Stimulated activated CD4-positive, alpha-beta T cell treated with anti-CD3 and anti-CD28 coated beads, TNF-alpha, amount 100 ng/mL, for 4 hours (primary cell): ENCODE measurements at places on chromosomes 1 and 21.
A peak's percentile ranks its signal among the peaks of the same experiment; 100 is the strongest.

DNA sequence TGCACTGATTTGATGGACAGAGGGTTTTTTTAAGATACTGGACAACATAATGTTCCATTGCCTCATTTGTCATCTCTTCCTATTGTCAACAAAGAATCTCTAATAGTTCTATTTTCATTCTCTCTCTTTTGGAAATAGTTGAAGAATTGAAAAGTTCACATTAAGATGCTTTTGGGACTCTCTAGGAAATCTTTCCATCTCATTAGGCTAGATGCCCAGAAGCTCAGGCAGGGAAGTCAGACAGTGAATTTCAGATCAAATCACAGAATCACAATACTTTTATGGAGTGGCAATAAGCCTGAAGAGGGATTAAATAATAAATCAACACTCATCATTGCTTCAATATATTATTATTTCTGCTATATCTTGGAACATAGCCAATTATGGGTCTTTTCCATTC lies 29.2 kb downstream of the NEGR1 start:
- DNase-seq, result no peak

GRCh38 chr1:24325587-24326449 lies 6.7 kb downstream of the GRHL3 start:
- DNase-seq, result no peak

DNA sequence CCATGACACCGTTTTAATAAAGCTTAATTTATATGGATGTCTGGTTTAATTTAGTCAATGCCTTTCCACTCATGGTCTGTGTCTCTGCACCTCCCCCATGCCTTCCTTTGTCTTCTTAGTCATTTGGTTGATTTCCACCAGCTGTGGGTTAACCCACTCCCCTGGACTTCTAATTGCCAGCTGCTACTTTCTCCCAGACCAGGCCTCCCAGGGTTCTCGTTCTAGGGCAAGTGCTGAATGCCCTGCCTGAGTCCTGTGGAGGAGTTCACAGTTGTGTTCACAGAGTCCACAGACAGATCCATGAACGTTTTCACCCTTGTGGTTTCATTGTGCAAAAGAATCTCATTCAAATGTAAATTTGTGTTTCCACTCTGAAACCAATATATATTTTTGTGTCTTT lies 243.4 kb downstream of the NUF2 start:
- no peak for DNase-seq

DNA sequence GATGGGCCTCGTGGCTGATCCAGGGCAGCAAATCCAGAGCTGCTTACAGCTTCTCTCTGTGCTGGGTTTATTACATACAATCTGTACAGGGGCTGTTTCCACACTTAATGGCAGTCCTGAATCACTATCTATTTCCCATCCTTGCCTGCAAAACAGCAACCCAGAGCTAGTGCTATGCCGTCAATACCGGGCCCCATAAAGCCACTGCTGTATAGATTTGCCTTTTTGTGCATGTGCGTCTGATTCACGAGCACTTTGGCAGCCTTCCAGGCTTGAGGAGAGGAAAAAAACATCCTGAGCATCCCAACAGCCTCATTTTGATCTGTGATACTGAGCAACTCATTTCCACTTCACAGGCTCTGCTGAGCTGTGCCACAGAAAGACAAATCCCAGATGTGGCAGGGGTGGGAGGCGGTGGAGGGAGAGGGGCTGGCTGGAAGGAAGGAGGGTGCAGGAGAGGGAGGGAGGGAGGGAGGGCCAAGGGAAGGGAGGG lies 65.2 kb upstream of the TARBP1 start:
- peak; percentile 24 for DNase-seq

DNA sequence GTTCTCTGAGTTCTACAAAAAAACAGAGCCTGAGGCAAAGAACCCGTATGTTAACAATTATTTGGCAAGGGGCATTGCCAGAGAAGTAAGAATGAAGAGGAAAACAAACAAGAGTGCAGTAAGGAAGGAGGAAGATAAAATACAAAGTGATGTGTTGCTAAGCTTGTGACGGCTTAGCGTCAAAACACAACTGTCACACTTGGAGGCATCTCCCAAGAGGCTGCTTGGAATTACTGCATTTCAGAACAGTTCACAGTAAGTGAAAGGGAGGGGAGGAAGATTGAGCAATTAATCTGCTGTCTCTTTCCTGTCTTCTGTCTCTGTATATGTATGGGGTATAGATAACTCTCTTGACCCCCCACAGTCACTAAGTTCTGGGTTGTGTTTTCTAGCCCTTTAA lies 1017.0 kb upstream of the TMPRSS15 start:
- no peak for DNase-seq

DNA sequence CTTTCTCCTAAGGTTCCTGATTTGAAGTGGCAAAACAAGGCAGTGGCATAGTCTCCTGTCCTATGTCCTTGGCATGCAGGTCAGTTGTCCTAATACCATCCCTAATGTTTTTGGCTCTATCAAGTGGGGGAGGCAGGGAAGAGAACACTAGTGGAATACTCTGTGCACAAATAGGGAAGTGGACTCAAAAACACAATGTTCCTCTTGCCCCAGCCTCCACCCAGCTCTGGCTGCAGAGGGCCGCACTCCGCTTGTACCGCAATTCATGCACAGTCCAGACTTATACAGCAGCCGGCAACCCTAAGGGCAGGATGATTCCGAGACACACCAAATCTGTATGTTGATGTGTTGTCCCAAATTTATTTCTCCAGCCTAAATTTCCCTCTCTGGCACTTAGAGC lies 14.5 kb downstream of the PLEKHO1 start:
- DNase-seq, result no peak

DNA sequence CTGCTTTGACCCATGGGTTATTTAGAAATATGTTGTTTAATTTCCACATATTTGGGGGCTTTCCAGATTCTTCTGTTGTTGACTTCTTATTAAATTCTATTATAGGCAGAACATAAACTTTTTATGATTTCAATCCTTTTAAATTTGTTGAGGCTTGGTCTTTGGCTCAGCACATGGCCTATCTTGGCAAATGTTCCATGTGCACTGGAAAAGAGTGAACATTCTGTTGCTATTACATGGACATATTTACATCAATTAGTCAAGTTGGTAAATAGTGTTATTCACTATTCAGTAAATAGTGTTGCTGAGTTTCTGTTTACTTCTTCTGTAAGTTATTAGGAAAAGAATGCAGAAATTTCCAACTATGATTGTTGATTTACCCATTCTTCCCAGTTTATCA lies 75.4 kb downstream of the ETS2 start:
- DNase-seq, result no peak

- no peak for DNase-seq
Observed at GRCh38 chr1:153929981-153930948, 7.5 kb upstream of the GATAD2B start.

DNA sequence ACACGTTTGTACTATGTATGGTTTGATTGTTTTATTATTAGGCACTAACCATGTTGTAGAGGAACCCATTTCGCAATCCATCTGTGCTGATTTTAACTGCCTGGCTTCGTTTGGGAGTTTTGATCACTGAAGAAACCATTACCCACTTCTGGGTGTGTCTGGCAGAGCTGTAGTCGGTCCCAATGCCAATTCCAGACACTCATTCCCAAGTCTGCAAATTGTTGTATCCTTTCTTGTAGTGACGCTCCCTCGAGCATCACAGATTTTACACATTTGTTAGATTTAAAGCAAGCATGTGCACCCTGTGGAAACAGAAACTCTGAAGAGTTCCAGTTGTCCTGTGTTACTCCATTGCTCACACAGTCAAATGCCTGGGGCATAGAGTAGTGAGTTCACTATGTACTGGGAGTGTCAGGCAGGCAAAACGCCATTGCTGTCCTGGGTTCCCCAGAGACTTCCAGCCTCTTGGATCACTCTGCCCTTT lies 31.0 kb upstream of the EFCAB14 start:
- DNase-seq, result no peak

- DNase-seq, result no peak
Observed at GRCh38 chr1:225481738-225482137, 53.9 kb upstream of the LBR start.
